DMS79 (cell line): ENCODE measurements at places on chromosomes 3 and 15.

GRCh38 chr15:75059607-75060006 lies 36.2 kb downstream of the PPCDC start:
- DNase-seq = no peak

GRCh38 chr3:127970966-127971592 lies 56.0 kb downstream of the KBTBD12 start:
- peak; percentile 21 for DNase-seq

DNA sequence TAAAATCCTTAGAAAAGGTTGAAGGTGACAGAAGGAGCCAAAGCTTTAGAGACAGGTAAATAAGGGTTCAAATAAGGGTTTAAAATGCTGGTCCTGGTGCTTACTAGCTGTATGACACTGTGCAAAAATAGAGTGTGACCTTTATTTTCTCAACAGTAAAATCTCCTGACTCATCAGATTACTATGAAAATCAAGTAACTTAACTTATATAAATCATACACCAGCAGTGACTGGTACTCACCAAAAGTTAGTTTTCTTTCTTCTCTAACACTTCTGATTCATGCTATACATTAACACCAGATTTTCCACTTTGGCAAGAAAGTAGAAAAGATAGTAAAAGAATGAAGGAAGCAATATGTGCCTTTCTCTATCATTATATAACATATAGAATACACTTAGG lies 205.9 kb upstream of the GBE1 start:
- DNase-seq = no peak

DNA sequence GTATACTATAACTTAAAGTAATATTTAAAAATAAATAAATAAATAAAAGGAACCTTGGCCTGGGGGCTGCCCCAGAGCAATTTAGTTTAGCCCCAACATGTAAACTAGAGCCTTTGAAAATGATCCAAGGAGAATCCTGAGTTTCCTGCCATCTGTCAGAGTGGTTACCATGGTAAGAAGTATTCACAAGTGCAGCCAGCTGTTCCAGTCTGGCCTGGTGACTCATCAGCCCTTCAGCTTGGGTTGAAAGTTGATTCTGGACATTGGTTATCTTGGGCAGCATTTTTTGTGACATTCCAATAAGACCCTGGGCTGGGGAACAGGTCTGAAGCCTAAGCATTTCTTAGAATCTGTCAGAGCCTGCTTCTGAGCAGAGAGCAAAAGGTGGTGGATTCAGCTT lies 72.7 kb upstream of the LRTM1 start:
- peak; percentile 3 for DNase-seq

DNA sequence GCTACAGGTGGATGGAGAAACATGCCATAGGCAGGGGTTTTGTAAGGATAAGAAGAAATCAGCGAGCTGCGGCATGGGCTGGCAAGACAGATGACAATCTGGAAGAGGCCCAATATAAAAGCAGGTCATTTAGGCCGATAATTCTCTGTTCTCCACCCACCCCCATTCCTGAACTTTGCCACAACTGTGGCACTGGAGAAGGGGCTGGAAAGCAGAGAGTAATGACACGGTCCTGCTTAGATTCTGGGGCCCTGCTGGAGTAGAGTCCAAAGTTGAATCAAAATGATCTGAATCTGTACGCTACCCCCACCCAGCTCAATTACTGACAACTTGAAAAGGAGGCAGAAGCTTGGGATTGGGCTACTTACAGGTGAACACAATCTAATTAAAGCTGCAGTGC lies 18.4 kb upstream of the BUB1B start:
- no peak for DNase-seq

- no peak for DNase-seq
Measured at GRCh38 chr15:76286271-76286879, 24.9 kb downstream of the ETFA start.

- DNase-seq = no peak
Measured at GRCh38 chr3:146796078-146796477, 190.9 kb upstream of the PLSCR5 start.

- DNase-seq = no peak
Measured at GRCh38 chr15:85757939-85758654, 36.6 kb downstream of the KLHL25 start.

- DNase-seq = no peak
Measured at GRCh38 chr15:79629687-79630086, 197.6 kb downstream of the MINAR1 start.

DNA sequence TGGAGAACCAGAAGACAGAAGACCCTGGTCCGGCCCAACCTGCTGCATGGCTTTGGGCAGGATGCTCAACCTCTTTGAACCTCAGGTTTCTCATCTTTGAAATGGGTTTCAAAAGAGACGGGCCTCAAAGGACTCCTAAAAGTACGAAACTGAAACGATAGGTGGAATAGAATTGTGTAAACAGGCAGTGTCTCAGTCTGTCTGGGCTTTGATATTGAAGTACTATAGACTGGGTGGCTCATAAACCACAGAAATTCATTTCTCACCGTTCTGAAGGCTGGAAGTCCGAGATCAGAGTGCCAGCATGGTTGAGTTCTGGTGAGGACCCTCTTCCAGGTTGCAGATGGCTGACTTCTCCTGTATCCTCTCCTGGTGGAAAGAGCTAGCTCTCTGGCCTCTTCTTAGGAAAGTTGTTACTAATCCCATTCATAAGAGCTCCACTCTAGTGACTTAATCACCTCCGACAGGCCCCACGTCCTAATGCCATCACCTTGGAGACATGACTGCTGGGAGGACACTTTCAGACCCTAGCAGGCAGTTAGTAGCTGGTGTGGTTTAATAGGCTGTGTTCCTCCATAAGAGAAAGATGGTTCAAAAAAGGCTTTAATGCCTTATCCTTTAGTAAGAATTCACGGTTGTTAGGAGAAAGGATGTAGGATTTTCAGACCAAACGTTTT lies 35.7 kb downstream of the SSUH2 start:
- DNase-seq = no peak

GRCh38 chr15:41022487-41023090 lies 69.3 kb downstream of the CHAC1 start:
- no peak for DNase-seq

DNA sequence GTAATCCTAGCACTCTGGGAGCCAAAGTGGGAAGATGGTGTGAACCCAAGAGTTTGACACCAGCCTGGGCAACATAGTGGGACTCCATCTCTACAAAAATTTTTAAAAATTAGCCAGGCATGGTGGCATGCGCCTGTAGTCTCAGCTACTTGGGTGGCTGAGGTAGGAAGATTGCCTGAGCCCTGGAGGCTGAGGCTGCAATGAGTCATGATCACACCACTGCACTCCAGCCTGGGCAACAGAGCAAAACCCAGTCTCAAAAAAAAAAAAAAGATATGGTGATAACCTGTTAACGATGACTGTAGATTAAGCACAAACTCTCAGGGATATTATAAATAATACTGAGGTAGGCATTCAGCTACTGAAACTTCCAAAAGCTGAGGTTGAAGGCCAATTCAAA lies 107.5 kb downstream of the SLC49A4 start:
- no peak for DNase-seq

DNA sequence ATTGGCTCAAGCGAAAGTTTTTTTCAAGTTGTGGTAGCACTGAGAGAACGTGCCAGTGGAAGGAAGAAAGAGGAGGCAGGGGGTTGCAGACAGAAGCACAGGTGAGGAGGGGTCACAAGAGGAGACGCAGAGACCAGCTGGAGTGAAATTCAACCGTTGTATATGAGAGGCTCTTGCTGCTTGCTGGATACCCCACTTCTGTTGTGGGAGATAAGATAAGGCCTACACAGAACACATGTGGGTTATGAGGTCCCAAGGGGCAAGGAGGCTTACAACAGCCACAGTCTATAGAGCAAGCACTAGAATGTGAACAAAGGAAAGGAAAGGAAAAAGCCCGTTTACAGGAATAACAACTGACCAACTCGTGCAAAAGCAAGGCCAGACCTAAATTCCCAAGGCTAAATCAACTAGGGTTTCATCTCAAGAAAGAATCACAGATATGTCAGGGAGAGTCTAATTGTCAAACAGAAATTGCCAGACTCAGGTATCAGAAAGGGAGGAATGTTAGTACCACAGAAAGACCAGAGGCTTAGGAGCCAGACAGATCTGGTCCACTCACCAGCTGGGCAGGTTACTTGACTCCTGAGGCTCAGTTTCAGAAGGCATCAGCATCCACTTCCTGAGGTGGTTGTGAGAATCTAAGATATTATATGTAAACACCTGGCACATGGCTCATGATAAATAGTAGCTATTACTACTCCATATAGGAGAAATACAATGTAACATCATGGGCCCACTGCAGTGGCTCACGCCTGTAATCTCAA lies 60.9 kb downstream of the MSL2 start:
- DNase-seq = no peak

GRCh38 chr15:31606194-31606669 lies 279.6 kb downstream of the KLF13 start:
- no peak for DNase-seq

DNA sequence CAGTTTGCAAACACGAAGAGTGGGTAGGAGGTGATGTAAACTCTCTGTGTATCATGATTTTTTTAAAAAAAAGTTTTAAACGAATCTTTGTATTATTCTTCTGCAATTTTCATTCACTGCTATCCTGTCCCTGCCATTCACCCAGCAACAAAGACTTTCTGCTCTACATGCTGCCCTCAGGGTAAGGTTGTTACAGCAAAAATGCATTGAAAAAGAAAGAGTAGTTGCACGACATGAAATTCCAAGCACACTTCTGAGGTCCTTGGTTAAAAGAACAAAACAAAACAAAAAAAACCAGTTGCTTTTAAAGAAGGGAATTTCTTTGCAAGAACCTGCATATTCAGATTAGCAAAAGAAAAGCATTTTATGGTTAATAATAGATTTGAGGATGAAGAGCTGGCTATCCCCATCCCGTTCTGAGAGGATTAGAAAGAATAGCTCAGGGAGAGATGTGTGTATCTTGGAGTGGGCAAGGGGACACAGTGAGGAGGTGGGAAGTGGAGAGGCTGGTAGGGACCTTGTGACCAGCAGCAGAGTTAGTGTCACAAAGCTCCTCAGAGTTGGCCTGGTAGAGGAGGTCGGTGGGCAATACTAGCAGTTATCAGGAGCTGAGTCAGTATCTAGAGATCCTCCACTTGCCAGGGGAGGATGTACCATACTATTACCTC lies 290.8 kb downstream of the NEK10 start:
- no peak for DNase-seq

GRCh38 chr15:48352474-48353072 lies 21.3 kb downstream of the DUT start:
- DNase-seq = peak; percentile 5

DNA sequence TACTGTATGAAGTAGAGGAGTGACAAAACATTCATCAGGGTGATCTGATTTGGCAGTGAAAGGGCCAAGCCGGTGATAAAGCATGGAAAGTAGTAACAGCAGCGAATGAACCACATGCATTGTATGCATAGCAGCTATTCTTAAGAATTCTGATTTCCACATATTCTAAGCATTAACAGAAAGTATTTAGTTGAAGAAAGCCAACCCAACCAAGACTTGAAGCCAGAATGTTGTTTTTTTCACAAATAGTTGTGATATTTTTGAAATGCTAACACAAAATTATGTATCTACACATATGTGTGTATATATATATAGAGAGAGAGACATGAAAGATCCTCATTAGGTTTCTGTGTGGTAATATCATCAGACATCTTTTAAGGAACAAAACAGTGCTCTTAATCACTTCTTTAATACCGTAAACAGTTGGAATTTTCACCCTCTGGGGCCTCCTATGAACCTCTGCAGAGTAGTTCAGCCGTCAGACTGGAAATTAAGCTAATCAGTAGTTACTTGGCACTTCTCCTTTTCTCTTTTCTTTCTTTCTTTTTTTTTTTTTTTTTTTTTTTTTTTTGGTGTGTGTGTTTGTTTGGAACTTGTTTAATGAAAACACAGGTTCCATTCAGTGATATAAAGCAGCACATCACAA lies 139.6 kb downstream of the CMSS1 start:
- no peak for DNase-seq

DNA sequence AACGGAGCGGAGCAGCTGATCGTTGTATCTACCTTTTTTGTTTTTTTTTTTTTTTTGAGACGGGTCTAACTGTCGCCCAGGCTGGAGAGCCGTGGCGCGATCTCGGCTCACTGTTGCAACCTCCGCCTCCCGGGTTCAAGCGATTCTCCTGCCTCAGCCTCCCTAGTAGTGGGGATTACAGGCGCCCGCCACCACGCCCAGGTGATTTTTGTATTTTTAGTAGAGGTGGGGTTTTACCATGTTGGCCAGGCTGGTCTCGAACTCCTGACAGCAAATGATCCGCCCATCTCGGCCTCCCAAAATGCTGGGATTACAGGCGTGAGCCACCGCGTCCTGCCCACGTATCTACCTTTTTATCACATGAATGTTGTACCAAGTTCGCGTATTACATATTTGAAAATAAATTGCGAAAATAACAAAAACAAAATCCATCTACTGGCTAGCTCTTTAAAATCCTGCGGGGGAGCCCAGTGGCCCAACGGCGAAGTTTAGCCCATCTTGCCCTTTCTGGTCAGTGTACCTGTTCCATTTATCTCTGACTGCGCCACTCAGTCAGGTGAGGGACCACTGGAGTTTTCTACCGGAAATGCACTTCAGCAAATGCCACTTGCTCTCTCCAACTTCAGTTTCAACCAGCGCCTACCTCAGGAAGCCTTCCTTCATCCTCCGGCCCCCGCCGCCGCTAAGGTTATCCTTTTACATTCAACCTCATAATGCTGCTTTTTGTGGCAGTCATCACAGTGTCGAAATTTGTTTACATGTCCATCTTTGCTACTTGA lies 1.2 kb upstream of the EIF3J start:
- DNase-seq = no peak
